SW480 (cell line): ENCODE measurements at places on chromosomes 6 and 20.

- DNase-seq, result peak; percentile 89
Measured at GRCh38 chr6:30730601-30731435, 10.7 kb downstream of the TUBB start.

DNA sequence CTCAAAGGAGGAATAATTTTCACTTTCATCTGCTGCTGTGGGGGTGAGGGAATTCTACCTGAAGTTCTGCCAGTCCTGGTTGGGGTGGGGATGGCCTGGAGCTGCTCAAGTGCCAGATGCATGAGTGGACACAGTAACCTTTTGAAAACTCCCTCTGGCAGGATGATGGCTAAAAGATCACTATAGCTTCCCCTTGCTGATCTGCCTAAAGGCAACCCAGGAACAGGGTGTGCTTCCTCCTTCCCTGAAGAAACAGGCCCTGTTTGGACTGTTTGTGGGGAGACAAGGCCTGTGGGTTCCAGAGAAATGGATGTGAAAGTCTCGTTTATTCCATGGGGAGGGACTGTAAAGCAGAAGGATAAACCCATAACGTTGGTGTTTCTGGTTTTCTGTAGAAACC is 176.9 kb downstream of the DTNBP1 start:
- DNase-seq, result no peak

DNA sequence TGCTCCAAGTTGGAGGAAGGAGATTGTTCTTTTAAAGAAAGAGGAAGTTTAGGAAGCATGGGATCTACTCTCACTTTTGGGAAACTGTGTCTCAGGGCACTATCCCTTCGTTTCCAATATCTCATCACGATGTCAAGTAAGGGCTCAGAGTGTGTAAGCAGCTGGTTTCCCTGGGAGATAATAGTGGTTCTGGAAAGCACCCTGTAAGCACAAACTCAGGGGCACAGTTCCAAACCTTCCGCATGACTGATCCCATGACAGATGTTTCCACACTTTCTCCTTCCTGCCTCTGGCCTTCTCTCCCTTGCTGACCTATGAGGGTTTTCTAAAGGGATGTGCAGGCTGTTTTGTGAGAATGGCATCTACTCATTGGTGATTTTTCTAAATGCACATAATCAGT is 33.9 kb downstream of the ADTRP start:
- DNase-seq, result no peak

GRCh38 chr20:57220337-57221145 is 45.9 kb downstream of the BMP7 start:
- no peak for DNase-seq

DNA sequence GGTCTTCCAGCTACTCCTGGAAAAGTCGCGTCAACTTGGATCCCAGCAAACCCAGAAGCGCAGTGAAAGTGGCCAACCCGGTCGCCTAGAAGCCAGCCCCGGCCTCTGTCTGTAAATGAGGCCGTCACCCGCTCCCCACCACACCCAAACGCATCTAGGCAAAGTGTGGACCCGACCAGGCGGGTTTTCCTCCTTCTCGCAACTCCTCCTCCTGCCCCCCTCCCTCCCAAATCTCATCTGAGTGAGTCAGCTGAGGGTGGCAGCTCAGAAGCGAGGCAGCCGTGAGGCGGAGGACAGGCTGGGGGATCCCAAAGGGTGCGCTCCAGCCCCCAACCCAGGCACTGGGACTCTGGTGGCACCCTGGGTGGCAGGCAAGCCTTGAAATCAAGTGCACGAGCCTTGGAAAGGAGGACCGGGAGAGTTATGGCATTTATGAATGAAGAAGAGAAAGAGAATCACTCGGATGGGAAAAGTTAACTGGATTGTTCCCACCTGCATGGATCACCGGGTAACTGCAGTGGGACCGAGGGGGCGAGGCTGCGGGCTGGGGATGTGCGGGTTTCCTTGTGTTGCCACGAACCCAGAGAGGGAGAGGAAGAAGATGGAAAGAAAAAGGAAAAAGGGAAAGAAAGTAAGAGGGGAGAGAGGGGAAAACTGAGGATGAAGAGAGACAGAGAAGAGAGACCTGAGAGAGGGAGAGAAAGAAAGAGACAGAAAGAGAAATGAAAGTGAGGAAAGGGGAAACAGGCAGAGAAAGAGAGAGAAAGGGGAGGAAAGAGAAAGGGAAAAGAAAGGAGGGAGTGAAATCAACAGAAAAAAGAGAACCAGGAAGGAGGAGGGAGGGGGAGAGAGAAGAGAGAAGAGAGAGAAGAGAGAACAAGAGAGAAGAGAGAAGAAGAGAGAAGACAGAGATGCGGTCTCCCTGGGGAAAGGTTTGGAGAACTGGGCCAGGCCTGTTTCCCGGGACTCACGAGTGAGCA is at the start of gene APCDD1L:
TSS of gene APCDD1L (minus strand) at position 167 of the 980 bp plus-strand sequence. CDS start 692 bp downstream, outside the sequence.
- DNase-seq, result no peak

DNA sequence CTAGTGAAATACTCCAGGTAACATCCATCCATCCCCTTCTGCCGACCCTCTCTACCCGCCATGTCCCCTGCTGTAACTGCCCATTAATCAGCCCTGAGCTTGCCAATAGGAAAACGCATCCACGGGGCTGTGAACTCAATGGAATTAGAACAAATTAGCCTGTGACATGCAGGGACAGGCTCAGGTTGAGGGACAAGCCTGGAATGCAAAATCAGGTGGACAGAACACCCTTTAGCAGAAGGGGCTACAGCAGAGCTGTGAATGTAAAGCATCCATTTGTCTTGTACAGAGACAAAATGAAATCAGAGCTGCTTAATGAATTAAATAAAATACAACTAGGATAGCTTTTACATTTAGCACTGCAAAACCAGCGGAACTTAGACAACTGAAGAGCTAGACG is 187.3 kb upstream of the SASH1 start:
- no peak for DNase-seq

- DNase-seq, result no peak
Measured at GRCh38 chr6:44270526-44271405, 516 bp downstream of the TMEM151B start.

GRCh38 chr20:2729251-2729713 is 36.7 kb downstream of the EBF4 start:
- no peak for DNase-seq

DNA sequence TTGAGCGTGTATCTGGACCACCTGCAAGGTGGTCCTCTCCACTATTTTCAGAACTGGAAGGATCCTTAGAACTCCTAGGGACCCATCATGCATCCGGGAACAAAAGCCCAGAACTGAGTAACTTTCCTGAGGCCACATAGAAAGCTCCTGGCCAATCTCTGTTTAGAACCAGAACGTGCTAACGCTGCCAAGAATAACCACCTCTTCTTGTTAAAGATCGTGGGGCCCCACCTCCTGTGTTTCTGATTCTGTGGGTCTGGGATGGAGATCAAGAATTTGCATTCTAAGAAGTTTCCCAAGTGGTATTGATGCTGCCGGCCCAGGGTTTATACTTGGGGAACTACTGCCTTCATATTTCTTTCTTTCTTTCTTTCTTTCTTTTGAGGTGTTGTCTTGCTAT is 13.3 kb downstream of the CD40 start:
- no peak for DNase-seq

DNA sequence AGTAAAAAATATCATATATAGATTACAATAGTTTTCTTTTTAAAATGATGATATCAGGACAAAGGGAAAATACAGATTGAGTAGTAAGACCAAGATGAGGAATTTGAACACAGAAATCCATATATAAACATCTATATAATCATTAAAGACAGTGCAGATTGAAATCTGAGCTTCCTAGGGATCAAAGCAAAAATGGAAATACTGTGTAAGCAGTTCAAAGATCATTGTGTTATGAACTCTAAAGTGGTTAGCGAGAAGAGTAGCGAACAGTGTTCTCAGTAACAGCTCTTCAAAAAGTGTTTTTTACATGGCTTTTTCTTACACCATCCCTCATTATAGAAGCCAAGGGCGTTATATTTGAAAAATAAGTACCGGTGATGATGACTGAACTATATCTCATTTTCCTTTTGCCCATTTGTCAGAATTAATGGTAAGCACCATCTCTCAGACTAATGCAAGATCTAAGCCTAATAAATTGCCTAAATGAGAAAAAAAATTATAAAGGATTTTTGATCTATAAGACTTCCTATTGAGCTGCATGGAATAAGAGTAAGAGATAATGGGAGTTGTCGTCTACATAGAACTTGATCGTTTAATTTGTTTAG is 226.3 kb downstream of the ZFAND3 start:
- no peak for DNase-seq

DNA sequence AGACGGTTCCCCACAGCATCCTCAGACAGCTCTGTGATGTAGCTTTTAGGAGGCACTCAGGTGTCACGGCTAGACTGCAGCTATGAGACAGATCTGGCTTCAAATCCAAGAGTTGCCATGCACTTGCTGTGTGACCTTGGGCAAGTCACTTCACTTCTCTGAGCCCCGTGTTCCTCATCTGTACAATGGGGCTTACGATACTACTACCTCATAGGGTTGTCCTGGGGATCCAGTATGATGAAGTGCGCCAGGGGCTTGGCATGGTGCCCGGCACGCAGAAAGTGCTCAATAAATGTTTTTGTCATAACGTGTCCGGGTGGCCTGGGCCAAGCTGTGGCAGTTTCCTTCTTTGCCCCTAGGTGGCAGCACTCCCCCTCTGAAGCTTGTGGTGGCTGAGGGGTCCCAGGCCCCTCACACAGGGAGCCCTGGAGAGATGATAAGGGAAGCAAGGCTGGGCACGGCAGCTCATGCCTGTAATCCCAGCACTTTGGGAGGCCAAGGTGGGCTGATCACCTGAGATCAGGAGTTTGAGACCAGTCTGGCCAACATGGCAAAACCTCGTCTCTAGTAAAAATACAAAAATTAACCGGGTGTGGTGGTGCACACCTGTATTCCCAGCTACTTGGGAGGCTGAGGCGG is 19.1 kb upstream of the CHMP4B start:
- DNase-seq, result no peak

DNA sequence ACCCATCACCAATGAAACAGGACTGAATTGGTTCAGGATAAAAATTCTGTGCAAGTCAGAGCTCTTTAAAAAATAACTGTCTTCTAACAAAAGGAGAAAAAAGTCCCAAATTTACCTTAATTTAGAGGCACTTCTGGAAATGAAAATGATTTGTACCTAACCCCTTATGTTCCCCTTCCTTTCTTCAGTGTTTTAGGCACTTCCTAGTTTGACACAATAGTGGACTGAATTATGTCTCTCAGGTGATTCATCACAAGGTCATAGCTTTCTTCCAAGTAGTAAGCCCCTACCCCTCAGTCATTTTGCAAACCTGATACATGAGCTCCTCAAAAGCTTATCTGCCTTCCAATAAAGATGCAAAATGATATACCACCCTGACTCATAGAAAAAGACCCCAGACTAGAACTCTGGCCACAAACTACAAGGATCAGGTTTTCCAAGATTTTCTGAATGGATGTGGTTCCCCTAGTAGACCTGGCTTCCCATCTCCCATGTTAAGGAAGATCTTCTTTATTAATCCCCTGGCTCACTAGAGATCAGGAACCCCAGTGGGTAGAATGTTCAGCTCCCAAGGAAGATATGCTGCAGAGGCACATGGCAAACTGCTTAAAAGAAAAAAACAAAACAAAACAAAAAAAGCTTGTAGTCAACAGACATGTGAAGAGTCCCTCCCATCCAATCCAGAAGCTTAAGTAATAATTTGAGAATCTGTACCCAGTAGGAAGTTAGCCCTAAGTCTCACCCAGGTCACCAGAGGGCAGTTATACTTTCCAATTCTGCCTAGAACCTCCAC is 3.6 kb downstream of the PPP1R10 start:
- DNase-seq, result no peak

DNA sequence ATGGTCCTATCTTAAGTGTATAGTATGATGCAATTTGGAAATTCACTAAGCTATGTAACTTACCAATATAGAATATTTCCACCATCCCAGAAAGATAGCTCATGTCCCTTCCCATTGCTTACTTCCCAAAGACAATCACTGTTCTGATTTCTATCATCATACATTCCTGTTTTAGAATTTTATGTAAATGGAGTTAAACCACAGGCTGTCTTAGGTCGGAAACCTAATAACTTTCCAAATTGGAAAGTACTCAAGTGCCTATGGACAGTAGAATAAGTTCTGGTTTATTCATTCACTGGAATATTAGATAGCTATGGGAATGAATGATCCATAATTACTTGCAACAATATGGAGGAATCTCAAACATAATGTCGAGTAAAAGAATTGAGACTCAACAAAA is 20.1 kb downstream of the ENPP3 start:
- no peak for DNase-seq
